Activated CD8-positive, alpha-beta memory T cell treated with anti-CD3 and anti-CD28 coated beads for 1 hour (primary cell): ENCODE measurements at places on chromosomes 13 and 19.

- DNase-seq, result no peak
Measured at GRCh38 chr19:342801-343421, 1.7 kb downstream of the MIER2 start.

DNA sequence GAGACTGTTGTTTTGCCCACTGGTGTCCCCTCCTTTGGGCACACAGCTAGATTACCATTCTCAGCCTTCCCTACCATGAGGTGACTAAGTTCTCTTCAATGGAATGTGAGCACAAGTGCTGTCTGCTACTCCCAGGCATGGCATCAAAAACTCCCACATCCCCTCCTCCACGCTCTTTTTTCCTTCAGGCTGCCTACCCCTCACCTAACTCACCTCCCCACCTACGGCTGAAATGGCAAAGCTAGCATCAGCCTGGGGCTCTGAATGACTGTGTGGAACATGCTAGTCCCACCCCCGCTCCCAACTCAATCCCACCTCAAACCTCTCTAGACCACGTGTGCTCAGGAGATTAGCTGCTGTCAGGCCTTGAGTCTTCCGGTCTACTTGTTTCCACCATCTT, 512.2 kb downstream of the DIAPH3 start:
- no peak for DNase-seq

- no peak for DNase-seq
Measured at GRCh38 chr19:52592301-52592700, 22.2 kb downstream of the ZNF701 start.

DNA sequence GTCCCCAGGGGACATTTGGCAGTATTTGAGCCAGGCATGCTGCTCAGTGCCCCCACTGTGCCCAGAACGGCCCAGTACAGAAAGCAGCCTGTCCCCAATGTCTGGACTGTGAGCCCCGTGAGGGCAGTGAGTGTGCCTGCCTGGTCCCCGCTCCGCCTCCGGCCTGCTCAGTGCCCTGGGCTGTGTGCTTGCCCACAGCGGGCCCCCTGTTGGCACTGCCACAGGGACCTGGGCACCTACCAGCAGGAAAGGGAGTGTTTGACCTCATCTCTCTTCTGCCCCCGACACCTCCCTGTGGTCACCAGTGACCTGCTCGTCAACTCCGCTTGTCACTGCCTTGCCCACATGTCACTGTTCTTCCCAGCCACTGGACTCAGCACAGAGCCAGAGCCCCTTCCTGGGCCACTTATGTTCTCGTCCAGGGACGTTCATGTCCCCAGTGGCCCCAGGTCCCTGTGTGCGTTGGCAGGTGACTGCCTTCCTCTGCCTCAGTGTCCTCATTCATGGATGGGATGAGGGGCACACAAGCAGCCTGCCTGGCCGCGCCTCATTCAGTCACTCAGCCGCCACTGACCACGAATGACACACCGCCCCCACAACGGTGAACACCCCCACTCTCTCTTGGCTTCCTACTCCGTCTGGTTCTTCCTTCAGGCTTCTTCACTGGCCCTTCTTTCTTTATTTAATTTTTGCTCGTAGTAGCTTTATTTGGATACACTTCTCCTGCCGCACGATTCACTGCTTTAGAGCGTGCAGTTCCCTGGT, 2.8 kb downstream of the FZR1 start:
- DNase-seq, result no peak

DNA sequence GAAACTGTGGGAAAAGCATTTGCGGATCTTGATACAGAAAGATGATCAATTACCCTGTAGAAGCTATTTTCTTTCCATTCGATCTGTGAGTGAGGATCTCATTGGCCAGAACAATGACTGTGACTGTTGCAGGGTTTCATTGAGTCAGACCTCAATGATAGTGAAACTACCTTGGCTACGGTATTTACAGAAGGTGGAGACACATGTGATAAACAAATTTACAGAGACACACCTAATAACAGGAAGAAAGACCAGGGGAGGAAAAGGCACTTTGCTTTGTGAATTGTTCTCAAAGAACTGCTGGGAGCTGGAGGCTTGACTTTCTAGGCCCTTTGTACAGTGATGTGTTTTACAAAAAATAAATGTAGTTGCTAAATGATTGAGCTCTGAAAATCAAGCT, 19.9 kb upstream of the ARGLU1 start:
- no peak for DNase-seq

DNA sequence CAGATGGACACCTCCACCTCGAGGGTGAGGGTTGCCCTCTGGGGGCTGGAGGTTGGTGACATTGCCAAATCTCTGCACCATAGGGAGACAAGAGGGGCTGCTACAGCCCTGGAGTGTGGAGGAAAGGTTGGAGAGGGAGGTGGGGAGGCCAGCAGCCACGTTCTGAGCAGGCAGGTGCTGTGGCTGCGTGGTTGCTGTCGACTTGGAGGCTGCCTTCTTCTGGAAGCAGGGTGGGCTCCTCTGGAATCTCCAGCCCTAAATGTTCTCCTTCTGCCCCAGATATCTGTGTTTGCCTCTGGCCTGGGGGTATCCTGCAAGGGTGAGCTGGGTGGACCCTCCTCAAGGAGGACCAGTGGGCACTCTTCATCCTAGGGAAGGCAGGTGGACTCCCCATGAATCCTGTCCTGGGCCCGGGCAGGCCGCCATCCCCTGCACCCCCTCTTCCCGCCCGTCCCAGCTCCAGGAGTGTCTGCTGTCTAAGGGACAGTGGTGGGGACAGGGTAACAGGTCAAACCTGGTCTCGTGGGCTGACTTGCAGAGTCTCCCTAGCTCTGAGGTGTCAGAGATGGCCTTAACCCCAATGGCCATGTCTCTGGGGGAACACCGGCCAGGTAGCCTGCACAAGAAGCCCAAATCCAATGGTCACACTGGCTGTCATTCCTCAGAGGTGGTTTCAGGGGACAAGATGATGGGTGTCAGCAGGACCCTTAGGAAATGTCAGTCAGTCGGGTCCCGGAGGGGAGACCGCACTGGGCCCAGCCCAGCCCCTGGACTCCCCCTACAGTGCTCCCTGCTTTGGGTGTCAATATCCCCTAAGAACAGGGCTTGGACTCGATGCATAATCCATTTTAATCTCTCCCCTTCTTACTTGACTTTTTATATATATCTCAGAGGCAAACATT, 32.3 kb upstream of the ZNF536 start:
- DNase-seq, result no peak

- no peak for DNase-seq
Measured at GRCh38 chr19:16073988-16074387, 2.3 kb upstream of the TPM4 start.

DNA sequence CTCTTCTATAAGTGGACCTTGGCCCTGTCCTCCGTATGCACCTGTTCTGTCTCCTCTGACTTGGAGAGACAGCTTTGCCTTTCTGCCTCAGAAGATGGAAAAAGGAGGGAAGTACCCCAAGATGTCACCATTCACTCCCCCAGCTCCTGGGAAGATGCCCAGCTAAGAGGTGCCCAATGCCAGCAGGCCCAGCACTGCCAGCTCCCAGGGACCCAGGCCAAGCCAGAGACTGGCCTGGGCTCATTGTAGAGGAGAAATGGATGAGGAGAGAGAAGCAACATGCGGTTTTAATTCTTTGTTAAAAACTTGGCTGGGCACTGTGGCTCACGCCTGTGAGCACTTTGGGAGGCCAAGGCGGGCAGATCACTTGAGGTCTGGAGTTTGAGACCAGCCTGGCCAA, 111.5 kb upstream of the ZNF507 start:
- no peak for DNase-seq

DNA sequence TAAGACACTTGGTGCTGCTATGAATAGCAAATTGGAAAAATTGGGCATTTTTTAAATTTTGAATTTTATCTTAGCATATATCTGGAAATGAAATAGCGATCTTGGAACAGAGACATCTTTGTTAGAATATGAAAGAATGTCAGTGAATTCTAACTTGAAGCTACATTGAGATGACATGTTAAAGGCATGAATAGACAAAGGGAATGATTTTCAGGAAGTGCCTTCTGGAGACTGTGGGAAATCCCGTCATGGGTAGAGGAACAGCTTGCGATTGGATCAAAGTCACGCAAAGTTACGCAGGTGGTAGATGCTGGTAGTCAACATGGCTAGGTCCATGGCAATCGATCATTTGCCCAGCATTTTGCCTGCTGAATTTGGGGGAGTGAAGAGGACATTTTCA, 43.5 kb downstream of the LRCH1 start:
- no peak for DNase-seq

- DNase-seq, result no peak
Measured at GRCh38 chr13:54657588-54657987, 1629.0 kb downstream of the OLFM4 start.

- DNase-seq, result no peak
Measured at GRCh38 chr19:16957151-16957701, 68.4 kb downstream of the F2RL3 start.

GRCh38 chr13:112972867-112973576, 4.0 kb downstream of the MCF2L start:
- DNase-seq, result no peak

DNA sequence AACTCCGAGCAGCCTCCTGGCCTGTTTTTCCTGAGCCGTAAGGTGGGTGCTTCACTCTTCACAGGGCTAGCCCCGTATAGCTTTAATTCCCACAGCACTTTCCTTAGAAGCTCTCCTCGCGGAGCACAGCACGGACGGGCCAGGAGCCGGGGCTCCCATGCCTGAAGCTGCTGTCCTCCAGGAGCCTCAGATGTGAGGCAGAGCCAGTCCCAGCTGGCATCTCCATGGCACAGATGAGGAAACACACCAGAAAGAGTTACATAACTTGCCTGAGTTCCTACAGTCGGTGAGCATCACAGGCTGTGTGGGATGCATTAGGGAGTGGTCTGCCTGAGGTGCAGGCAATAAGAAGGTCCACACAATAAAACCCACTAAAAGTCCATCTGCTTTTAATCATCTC, 118.5 kb downstream of the ATP8A2 start:
- DNase-seq, result no peak

DNA sequence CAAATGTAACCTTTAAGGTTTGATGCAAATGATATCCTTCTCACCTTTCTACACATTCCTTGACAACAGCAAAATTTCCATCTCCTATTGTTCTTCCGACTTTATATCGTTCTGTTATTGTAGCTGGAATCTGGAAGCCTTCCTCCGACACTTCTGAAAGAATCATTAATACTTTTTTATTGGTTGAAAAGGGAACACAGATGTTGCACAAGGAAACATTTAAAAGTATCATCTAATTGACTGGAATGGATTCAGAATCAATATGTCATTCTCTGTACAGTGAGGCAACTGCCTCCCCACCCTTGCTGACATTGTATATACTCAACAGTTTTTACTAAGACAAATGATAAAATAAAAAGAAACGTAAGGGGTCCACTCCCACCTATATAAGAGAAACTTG, 295.2 kb downstream of the DCLK1 start:
- DNase-seq, result no peak

GRCh38 chr13:90430127-90430526, 917.4 kb upstream of the MIR17HG start:
- DNase-seq, result no peak

- DNase-seq, result no peak
Measured at GRCh38 chr13:106515635-106516254, 19.7 kb downstream of the EFNB2 start.

- DNase-seq, result no peak
Measured at GRCh38 chr19:18605196-18605545, 1.4 kb downstream of the CRLF1 start.

- DNase-seq, result no peak
Measured at GRCh38 chr19:48624791-48625723, 5.8 kb downstream of the SPHK2 start.

DNA sequence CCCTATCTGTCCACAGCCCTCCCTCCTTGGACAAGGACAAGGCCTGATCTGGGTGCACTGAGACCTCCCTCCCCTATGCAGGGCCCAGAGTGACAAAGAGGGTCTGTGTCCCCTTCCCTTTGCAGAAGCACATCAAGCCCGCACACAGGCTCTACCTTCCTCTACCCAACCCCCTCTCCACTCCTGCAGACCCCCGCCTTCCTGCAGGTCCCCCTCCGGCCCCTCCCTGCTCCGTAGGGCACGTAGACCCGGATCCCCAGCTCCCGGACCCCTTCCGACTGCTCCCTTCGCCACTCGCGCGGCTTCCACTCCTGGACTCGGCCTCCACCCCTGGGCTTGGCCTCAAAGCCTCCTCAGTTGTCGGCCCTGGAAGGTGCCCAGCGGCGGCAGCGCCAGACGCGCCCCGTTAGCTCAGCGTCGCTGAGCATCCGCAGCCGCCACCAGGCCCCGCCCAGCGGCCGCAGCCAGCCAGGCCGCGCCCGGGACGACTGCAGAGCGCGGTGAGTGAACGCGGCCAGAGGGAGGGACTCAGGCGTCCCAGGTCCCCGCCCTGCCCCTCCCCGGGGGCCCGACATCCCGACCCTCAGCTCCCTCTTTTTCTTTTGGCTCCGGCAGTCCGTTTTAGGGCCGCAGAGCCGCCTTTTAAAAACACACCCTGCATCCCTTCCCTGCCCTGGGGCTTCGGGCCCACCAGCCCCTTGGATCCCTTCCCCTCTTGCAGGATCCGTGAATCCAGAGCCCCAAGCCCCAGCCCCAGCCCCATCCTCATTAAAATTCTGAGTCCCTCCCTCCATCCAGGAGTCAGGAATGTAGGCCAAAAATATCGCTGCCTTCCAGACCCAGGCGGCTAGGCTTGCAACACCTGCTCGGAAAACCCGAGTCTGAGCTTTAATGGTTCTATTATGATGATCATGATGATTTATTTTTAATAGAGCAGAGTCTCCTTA, 1.5 kb upstream of the MYADM start:
- DNase-seq, result no peak

DNA sequence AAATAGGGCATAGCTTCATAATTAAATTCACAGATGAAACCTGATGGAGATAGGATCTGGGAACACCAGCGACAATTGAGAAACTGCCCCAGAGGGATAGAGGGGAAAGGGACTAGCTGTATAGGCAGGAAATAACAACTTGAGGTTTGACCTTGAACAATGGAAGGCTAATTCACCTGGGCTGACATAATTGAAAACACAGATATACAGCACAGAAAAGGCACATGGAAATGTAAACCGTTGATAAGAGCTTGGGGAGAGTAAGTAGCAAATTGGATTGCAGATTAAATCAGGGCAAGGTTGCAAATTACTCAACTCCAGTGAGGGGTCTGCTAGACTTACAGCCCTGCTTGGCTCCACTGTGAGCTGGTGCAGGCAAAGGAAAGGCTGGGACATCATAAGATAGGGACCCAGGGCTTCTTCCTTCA, 246.7 kb downstream of the DLEU7 start:
- DNase-seq, result no peak

- DNase-seq, result no peak
Measured at GRCh38 chr19:45693106-45693788, 781 bp downstream of the QPCTL start.

DNA sequence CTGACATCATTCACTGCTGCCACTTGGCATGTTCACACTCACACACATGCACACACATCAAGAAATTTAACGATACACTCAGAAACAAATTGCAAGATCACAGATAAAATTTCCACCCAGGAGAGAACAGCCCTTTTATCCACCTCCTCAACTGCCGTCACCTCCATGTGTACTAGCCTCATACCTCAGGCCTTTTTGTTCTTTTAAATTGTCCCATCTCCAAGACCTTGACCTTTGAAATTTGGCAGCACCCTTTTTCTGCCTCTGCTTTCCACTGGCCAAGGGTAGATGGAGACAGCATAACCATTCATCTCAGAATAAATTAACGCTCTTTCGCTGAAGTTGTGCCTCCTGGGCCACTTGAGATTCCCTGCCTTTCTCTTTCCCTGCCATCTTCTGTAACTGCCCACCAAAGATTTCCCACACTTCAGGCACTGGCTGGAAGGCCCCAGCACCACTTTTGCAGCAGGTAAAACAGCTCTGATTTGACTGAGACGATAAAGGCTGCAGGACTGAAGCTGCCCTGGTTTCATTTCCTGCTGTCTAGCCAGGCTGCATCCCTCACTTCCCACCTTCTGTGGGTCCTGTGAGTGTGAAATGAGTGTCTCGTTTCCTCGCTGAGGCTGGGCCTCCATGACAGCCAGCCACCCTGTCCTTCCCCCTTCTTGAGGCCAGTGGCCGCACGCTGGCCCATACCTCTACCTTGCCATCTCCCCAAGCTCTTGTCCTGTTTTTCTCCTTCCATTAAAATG, 39.3 kb downstream of the MBNL2 start:
- DNase-seq, result no peak
